AG08395 (cell line): ENCODE measurements at places on chromosomes 12 and 14.

- no peak for DNase-seq
Measured at GRCh38 chr14:67763158-67763822, 53.1 kb downstream of the ZFYVE26 start.

DNA sequence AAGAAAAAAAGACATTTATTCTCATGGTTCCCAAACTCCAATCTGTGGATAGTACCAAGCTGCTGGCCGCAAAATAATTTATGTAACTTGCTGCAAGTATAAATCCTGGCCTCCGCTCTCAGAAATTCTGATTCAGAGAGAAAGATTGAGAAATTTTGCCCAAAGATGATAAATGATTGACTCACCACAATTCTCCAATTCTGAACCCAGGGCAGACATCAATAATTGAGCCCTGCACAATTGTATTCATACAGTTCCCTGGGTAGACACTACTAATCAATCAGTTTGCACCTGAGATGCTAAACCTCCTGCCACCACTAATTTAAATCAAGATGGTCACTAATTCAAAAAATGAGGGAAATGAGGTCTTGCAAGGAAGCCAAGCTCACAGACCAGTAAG, 38.2 kb downstream of the TRPV4 start:
- DNase-seq, result peak; percentile 48

DNA sequence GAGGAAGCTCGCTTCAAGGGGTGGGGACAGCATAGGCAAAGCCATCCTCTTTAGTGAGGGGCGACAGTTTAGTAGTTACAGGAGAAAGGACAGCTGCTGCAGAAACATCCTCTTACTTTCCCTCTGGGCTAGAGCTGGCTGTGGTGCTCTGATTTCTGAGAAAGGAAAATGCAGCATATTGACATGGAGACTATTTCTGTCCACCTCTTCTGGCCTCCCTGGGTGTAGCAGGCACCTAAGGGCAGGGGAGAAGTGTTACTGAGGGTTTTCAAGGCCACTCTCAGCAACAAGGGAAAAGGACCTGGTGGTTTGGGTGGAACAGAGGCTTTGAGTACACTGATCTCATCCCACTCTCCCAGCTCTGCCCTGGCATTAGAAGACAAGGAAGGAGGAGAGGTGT, 40.0 kb upstream of the CTDSP2 start:
- DNase-seq, result no peak

- peak; percentile 60 for DNase-seq
Measured at GRCh38 chr12:31589904-31590641, 863 bp downstream of the DENND5B start.

DNA sequence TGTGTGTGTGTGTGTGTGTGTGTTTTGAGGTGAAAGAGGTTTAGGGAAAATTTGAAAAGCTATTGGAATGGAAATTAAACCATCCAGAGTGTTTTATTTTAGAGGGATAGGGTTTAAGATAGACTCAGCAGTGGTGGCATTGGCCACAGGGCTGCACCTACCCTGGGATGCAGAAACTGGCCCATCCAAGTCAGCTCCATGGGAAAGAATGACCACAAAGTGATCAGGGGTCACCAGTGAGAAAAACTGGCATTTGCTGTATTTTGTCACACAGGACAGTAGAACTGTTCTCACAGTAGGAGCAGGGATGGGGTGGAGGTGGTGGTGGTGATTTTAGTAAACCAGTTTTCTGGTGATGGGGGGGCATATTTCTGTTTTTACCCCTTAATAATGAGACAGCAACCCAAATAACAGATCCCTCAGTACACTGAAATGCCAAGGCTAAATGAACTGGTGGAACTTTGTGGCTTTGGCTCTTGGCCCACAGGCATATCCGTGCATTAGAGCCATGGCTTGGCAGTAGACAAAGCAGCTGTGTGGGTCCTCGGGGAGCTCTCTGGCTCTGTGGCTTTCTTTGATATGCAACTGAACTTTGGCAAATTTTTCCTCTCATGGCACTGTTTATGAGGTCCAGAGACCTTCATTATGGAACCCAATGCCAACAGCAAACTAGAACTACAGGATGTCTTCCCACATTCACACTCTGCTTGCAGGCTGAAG, 348.3 kb downstream of the ZFP36L1 start:
- peak; percentile 64 for DNase-seq

DNA sequence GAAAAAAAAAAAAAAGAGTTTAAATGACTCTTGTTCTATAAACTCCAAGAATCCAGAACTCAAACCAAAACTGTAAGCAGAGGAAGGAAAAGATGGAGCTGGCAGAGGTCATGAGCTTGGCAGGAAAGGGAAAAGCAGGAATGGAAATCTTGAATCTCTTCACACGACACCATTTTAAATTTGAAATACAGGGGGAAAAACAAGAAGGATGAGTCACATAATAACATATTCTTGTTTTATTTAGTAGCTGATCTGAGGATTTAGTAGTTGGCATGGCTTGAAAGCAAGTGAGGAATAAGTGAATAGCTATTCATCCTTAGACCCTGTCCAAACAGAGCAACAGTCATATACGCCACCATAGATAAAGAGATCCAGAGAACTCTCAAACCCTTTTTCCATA, 35.0 kb downstream of the EPS8 start:
- peak; percentile 53 for DNase-seq

DNA sequence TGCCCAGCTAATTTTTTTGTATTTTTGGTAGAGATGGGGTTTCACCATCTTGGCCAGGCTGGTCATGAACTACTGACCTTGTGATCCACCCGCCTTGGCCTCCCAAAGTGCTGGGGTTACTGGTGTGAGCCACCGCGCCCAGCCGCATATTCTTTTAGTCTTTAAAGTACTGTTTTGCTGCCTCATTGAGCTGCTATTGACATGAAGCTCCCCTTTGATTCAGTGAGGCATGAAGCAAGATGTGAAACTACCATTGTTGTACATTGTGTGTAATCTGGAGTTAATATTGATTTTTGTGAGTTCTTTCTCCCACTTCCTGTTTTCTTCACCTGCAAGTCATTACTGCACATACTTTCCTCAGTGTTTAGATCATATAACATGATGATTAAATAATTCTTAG, 80.8 kb downstream of the MNAT1 start:
- DNase-seq, result no peak

DNA sequence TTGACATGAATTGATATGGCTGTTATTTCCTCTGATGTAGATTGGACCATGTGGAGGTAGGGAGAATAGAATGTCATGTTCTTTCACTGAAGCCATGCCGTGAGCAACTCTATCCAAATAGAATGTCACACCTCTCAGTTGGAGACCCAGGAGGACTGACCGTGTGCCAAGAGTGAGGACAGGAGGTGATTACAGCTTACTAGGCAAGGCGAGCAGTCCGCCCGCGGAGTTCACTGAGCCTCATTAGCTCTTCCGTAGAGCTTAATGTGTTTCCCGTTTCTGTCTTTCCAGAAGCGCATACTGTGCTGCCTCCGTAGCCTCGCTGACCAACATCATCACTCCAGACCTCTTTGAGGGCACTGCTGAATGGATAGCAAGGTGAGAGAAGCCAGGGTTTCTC, 45.6 kb downstream of the FNTB start:
- DNase-seq, result no peak

DNA sequence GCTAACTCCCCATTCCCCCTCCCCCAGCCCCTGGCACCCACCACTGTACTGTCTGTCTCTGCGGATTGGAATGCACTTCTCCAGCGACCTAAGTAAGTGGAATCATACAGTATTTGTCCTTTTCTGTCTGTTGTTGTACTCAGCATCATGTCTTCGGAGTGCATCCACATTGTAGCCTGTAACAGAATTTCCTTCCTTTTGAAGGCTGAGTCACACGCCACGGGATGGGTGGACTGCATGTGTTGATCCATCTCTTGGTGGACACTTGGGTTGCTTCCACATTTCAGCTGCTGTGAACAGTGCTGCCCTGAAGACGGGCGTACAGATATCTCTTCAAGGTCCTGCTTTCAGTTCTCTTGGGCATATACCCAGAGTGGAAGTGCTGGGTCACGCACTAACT, 34.4 kb downstream of the DDX51 start:
- no peak for DNase-seq

DNA sequence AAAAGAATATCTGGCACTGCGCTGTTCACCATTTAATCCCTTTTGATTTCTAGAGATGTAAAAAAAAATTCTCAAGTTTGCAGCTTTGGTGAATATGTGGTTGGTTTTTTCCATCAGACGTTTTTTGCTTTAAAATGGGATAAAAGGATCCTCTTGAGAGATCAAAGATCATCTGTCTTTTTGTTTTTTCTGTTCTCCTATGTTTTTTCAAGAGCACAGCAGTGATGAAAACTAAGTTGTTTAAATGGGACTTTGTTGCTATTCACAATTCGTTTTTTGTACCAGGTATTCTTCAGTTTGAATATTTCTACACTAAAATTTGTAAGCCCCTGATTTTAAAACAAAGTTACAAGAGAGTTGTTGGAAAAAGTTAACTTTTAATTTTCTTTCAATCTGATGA, 29.7 kb upstream of the REP15 start:
- no peak for DNase-seq

DNA sequence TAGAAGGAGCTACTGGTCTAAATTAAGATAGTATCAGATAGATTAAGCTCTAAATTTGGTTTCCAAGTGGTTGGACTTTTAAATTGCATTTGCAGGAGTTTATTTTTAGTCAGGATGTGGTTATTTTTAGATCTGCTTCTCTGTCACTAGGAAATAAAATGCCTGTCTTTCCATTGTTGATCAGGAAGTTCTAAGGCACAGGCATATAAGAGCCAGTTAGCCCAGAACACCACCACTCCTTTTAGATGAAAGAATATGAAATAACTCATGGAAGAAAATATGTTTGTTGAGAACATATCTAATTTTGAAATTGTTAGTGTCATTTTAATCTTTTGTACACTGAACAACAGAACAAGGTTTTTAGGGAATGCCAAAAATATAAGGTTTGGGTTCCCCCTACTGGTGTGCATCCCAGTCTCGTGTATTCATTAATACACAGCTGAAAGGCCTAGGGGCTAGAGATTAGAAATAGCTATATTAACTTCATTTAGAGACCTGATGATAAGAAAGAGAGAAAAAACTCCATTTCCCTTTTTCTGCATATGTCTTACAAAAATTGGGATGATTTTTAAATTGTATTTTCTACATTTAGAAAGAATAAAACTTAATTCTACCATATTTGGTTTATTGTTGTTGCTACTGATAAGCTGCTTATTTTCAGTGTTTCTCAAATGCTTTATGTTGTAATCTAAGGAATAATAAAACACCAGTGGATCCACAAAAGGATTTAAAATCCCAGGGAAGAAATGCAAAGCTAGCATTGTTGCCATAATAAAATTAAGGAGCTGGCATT, 67.2 kb downstream of the RIC8B start:
- DNase-seq, result peak; percentile 63

- DNase-seq, result peak; percentile 27
Measured at GRCh38 chr12:88579601-88580050, 645 bp downstream of the KITLG start.

GRCh38 chr12:91178781-91179180, 3.8 kb downstream of the DCN start:
- no peak for DNase-seq

DNA sequence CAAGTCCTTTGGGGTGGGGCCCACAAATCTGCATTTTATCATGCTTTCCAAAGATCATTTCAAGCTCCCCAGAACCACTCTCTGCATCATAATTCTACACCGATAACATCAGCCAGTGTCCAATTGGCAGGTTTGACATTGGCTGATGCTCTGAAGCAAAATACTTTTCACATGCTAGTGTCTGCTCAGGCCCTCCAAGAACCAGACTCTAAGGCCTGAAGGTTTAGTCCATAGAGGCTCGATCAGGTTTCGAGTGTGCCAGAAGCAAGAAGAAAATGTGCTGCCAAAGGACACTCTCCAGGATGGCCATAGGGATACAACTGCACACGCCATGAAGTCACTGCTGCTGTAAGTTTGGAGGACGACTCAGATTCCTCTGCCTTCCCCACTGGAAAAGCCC, 280.3 kb downstream of the KSR2 start:
- no peak for DNase-seq

DNA sequence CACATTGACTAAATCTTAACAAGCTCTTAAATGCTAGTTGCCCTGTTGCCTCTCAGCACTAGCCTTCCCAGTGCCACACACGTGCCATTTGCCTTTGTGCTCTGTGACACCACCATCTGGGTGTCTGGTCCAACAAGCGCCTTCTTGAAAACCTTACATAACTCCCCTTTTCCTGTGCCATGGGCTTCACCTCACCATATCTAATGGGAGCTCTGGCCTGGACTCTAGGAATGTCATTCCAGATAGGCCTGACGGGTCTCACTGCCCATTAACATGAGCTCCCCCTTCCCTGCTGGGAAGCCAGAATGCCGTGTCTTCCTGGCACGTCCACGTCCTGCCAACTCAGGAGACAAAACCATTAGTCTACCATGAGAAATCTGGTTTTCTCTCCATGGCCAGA, 24.4 kb downstream of the SSPN start:
- DNase-seq, result no peak

DNA sequence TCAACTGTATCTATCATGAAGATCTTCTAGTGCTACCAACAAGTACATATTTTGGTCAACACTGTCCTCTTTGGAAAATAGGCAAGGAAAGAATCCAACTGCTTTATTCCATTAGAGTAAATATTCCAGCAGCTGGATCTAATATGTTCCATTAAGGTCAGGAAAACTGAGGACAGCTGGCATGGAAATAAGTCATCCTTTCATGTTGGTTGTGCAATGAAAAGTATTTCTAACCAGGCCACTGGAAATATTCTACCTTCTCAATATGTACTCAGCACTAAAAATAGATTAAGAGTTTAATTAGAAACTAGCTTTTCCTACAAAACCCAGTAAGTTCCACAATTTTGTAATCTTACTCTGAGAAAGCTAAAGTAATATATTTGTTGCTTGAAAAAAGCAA, 19.6 kb downstream of the HIGD1C start:
- peak; percentile 55 for DNase-seq

- no peak for DNase-seq
Measured at GRCh38 chr14:72553656-72554055, 340.2 kb downstream of the DPF3 start.

- DNase-seq, result peak; percentile 7
Measured at GRCh38 chr14:59187802-59188460, 536 bp upstream of the DAAM1 start.

- no peak for DNase-seq
Measured at GRCh38 chr12:111149299-111149698, 219.6 kb downstream of the PHETA1 start.
